DMS153 (cell line): ENCODE measurements at places on chromosomes 7 and 10.

DNA sequence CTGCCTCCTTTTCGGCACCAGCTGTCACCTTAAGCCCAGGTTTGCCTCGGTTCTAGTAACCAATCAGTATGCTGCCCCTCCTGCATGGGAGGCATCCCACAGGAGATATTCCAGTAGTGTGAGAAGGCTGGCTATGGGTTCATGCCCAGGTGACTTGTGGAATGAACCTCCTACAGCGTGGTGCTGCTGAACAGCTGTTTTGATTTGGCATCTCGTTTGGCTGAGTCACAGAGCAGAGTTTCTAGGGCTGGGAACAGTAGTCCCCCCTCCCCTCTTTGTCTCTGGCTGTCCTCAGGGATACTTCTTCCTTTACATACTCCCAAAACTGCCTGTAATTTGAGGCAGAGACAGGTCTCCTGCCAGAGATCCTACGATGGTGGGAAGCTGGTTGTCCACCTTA is 16.1 kb downstream of the R3HCC1L start:
- DNase-seq, result no peak

DNA sequence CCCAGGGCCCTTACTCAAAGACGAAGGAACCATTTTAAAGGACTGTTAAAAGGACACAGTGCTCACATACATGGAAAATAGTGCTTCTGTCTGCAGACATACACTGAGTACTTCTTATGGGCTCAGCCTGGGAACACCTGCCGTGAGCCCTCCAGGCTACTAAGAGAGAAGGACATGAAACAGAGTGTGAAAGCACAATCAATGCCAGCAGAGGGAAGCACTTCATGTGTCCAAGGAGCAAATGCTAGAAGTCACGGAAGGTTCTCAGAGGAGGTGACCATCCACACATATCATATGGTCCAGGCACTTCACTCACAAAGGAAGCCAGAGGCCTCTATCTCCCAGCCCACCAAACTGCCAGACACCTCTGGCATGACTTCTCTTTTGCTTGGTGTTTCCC is 15.5 kb downstream of the ELMO1 start:
- no peak for DNase-seq

DNA sequence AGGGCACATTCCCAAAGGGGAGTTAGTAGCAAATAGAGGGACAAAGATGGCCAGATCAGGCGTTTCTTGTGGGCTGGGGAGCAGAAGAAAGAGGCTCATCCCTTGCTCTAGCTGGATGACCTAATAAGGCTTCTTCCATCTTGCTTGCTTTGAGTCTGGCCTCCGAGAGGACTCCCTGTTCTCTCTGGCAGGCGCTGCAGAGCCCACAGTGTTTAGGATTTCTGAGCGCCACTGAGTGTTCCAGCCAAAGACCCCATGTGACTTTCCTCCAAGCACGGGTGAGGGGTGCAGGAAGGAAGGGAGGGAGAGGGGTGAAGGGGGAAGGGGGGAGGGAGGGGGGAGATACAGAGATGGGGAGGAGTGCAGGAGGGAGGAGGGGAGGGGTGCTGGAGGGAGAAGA is 203.8 kb upstream of the SVIL start:
- DNase-seq, result no peak

DNA sequence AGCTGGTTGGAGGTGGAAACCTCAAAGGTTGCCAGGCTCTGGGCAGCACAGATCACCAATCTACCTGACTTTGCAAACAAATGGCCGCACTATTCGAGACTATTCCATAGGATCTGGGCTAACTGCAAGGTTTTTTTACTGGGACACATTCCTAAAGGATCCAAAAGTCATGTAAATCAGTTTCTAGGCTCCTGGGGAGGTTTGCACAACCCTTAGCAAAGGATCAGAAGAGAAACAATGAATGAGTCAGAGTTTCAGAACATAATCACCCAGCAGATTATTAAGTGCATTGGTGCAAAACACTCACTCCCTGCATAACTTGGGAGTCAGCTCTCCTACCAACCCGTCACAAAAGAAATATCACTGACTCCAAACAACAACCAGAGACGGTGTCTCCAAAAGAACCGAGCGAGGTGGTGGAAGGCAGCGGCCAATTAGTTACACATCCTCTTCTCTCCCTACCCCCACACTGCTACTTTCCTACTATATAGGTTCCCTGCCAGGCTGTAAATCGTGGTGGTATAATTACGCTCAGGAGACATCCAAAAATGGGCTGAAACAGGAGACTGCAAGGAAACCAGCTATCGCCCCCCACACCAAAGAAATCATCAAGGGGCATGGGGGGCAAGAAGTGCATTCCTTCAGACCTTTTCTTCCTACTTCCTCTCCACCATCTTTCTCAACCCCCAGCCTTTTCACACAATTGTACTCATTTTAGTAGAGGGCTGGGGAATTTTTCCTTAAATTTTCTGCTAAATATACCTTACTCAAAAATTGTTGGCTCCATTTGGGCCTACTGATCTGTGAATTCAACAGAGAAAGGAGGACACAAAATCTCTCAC is 3.2 kb downstream of the UBE2H start:
- no peak for DNase-seq

- DNase-seq, result no peak
Measured at GRCh38 chr10:98168766-98169165, 34.3 kb downstream of the R3HCC1L start.

GRCh38 chr7:149238051-149238450 is 1.4 kb upstream of the ZNF212 start:
- DNase-seq, result no peak

- peak; percentile 5 for DNase-seq
Measured at GRCh38 chr7:79298145-79298760, 155.2 kb downstream of the MAGI2 start.

DNA sequence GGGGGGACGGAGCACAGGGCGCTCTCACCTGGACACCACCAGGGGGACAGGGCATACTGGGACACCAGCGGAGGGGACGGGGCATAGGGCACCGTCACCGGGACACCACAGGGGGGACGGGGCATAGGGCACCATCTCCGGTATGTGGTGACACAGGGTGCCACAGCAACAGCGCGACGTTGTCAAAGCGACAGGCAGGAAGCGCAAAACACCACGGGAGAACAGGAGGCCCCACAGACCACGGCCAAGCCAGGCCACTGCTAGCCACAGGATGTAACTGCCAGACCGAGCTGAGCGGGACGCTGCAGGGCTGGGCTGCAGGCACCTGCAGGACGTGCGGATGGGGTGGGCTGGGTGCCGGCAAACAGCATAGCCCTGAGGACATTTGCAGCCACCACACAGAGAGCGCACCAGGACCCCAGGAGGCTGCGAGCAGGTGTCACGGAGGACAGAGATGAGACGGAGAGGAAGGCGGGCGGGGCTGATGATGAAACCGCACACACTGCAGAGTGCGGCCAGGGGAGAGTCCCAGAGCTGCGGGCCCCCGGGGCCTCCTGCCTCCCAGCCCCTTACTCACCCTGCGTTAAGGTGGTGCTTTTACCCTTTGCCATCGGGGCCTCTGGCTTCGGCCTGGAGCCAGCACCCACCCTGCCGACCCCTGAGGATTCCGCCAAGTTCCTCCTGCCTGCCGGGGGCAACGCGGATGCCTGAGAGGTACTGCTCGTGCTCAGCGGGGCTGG is 17.5 kb downstream of the MICALL2 start:
- DNase-seq, result no peak

DNA sequence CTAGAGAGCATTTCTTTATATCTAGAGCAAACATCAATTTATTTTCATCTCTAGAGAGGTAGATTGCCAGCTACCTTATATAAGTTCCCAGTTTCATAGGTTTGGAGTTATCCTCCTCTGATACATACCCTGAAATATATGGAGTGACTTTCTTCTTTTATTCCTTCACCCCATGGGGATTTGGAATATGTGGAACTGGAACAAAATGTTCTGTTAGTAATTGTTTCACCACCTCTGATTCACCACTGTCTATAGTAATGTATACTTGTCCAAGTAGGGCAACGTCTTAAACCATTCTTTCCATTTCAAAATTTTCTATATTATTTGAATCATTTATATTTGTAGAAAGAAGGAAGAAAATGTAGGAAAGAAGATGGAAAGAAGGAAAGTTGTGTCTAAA is 511.2 kb upstream of the KCND2 start:
- no peak for DNase-seq
